ENCODE measurements at places on chromosomes 16 and 17.

GRCh38 chr16:51569203-51569931 lies 418.3 kb upstream of the SALL1 start:
- no peak for DNase-seq

- no peak for DNase-seq
Observed at GRCh38 chr16:84526794-84527531, 22.5 kb upstream of the MEAK7 start.

DNA sequence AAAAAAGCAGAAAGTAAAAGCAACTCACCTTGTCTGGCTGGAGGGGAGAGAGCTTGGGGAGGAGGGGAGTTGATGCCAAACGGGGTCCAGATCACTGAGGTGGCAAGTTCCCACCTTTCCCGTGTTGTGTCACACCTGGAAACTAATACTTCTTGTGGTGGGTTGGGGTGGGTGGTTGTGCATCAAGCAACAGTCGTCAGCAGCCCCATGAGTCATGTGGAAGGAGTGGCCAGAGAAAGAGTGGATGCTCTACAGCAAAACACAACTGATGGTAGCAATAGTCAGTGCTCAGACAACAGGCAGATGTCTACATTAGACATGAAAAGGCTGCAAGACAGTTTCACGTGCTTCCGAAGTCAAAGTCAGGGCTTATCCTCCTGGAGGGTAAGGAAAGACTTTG lies 35.4 kb downstream of the ARSG start:
- DNase-seq = no peak

GRCh38 chr17:3596804-3597464 lies 12.3 kb downstream of the TRPV1 start:
- no peak for DNase-seq

- no peak for DNase-seq
Observed at GRCh38 chr16:70444249-70445063, 5.6 kb upstream of the ST3GAL2 start.

DNA sequence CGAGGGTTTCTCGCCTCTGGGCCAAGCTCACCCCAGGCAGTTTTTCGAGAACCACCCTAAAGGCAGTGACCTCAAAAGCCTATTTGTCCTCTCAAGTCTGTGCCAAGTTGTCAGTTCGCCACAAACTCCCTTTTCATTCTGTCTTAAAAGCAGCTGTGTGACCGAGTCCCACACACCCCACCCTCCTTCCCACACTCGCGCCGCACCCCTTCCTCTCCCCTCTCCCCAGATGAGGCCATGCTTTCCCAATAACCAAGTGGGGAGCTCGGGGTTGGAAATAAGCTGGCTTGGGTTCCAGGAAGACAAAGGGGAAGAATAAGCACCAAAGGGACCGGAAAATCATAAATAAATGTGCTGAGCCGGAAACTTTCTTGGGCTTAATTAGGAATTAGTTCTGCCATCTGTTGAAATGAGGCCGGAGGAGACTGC lies 36.7 kb downstream of the GRIN2C start:
- no peak for DNase-seq

DNA sequence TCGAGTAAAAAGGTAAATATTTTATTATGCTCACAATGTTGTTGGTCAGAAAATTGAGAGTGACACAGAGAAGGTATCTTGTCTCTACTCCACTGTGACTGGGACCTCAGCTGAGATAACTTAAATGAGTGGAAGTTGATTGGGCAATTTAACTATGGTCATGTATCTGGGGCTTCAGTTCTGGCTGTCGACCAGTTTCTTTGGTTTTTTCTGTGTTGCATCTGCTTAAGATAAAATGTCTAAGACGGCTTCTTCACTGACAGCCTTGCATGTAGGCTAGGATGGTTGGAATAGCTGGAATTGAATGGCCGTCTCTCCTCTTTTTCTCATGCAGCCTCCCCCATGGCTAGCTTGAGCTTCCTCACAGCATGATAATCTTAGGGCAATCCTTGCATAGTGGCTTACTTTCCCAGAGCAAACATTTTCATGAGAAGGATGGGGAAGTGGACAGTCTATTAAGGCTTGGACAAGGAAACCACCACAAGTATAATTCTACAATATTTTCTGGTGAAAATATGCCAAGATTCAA lies 433.7 kb downstream of the KIF2B start:
- DNase-seq = no peak

DNA sequence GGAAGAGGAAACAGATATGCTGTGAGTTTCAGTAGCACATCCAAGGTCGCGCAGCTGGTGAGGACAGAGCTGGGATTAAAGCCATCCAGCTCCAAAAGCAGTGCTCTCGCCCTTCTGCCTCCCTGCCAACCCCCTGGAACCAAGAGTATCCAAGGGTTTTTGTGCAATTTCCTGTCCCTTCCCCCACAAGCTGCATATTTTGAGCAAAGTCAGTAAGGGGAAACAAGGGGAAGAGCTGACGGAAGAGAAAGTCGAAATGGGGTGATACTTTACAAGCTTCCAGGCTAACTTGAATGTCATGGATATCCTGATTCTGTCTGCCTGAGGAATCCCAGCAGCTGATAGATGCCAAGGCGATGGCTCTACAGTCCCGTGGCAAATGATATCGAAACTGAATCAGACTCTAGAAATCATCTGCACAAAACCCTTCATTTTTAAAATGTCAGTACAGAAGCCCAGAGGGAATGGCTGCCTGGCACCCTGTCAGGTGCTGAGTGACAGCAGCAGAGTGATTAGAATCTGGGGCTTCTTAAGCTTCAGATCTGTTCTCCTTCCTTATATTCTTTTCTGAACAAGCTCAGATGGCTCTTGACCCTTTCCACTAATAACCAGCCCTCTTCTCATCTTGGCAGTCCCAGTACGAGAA lies 42.9 kb upstream of the TEKT3 start:
- no peak for DNase-seq

GRCh38 chr17:68141050-68141449 lies 105.5 kb downstream of the KPNA2 start:
- DNase-seq = no peak

DNA sequence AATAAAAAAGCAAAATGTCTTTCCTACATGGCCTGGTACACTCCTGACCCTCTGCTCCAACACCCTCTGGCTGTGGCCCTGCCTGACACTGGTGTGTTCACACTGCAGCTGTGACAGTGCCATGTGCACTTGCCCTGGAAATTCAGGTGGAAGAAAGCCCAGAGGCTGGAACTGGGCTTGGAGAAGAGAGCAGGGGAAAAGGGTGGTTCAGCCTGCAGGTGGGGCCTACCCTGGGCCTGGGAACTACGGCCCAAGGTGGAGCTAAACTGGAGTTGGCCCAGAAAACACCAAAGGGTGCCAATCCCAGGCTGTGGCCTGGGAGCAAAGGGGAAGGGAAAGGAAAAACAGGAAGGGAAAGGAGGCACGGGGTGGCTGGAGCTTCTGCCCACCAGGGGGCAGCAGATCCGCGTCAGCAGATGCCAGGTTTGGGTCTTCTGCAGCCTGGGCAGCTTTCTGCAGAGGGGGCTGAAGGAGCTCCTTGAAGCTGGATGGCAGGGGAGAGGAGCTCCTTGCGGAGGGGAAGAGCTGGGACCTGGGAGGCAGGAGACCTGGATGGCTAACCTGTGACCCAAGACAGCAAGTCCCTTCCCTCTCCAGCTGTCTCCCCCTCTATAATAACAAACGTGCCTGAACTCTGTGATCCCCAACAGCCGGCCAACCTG lies 15.4 kb upstream of the CTCF start:
- no peak for DNase-seq

DNA sequence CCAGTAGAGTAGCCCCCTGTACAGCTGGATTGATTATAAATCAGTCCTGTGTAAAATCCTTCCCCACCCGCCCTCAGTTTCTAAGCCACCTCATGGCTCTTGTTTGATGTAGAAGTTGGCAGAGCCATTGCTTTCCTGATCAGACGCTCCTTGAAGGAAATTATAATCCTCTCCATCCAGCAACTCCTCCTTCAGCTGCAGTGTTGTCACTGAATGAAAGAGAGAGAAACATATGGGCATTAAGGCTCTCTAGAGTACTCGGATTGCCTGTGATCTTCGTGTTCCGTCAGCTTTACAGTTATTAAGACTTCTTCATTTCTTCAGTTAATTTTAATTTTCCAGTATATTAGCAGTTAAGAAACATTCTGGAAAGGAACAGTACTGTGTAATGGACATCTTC lies 14.3 kb downstream of the NME2 start:
- no peak for DNase-seq

- DNase-seq = no peak
Observed at GRCh38 chr16:50025537-50025931, 509 bp downstream of the CNEP1R1 start.

- no peak for DNase-seq
Observed at GRCh38 chr17:3989041-3989886, 25.0 kb upstream of the ATP2A3 start.

- no peak for DNase-seq
Observed at GRCh38 chr16:48492133-48492532, 106.9 kb upstream of the SIAH1 start.

- no peak for DNase-seq
Observed at GRCh38 chr17:75404223-75404730, 1.2 kb downstream of the GRB2 start.

GRCh38 chr17:76078860-76079534 lies at the start of gene ZACN:
TSS of gene ZACN (plus strand) at chr17:76079182. CDS start at chr17:76079265, 83 bp downstream.
- no peak for DNase-seq

GRCh38 chr17:45385331-45385997 lies 47.2 kb downstream of the ARHGAP27 start:
- DNase-seq = peak; percentile 89

- DNase-seq = no peak
Observed at GRCh38 chr16:55811811-55812210, 21.1 kb downstream of the CES1 start.

DNA sequence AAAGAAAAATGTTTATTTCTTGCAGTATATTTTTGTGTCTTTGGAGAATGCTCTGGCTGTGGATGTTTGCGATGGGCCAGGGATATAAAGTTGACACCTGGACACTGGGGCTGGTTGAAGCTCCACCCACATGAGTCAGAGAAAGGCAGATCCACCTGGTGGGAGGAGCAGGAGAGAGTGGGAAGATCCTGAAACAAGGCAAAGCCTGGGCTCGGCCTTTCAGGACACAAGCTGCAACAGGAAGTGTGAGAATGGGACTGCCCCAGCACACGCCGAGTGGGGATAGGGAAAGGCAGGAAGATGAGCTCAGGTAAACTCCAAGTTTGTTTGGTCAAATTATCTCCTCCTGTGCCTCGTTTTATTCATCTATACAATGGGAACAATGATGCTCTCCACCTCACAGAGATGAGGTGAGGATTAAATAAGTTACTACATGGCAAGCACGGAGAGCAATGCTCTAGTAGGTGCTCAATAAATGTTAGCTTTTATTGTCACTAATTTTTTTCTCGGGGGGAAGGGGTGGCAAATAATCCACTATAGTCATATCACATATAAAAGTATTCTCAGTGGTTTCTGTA lies 21.4 kb upstream of the PITPNM3 start:
- no peak for DNase-seq

DNA sequence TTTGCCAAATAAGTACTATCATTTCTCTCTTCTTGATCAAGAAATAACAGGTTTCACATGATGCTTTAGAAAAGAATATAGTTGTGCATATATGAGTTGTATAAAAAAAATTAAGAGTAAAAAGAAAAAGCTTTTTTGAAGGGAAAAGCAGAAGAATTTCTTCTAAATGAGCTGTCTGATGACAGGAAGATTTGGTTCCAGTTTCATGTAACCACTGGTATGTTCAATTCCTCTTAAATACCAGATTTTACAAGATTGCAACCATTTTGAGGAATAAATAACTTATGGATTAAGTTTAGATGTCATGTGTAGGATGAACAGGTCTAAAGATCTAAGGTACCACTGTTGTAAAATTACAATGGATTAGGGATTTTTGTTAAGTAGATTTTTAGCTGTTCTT lies 45.0 kb downstream of the VMP1 start:
- no peak for DNase-seq

DNA sequence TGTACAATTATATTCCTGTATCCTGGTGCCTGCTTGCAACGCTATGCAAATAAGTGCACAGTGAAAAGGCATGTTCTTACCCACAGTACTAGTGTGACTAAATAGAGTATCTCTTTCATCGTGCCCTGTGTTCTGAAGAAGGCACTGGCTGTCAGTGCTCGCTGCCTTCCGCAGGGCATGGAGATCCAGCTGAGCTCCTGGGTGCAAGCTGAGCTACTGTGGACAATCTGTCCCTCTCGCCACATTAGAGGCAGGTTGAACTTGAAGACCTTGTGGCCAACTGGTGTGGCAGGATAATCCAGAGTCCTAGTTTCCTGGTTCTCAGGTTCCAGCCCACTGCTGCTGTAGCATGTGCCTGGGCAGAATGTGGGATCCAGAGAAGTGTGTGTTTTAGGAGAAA lies 1.9 kb upstream of the ST6GALNAC1 start:
- DNase-seq = no peak

All from stimulated activated CD4-positive, alpha-beta T cell treated with anti-CD3 and anti-CD28 coated beads, Interleukin-1b, Interleukin-23, amount 100 ng/mL, for 24 hours (primary cell).